ENCODE measurements at places on chromosomes 12 and 14.

GRCh38 chr14:69401841-69402240 lies 3.3 kb downstream of the SLC39A9 start:
- no peak for DNase-seq

- peak; percentile 99 for DNase-seq
Measured at GRCh38 chr12:114684098-114684869, at the start of gene TBX3. TSS of gene TBX3 (minus strand) at chr12:114684175. CDS start at chr12:114683200, 975 bp downstream.

GRCh38 chr12:124188561-124189405 lies 106.1 kb upstream of the RFLNA start:
- no peak for DNase-seq

DNA sequence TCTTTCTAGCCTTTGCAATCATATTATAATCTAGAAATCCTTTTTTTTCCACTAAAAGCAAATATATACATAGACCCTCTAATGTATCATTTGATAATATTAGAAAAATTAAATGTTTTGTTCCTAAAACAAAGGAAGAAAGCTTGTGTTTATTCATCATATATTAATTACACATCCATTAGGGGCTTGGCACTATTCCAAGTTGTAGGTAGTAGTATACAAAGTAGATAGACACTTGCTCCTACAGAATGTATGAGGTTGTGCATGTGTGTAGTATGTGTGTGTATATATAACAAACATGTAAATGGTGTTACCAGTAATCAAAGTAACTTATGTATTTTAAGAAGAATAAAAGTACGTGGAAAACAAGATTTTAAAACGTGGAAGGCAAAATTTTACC lies 15.0 kb upstream of the KCNMB4 start:
- no peak for DNase-seq

DNA sequence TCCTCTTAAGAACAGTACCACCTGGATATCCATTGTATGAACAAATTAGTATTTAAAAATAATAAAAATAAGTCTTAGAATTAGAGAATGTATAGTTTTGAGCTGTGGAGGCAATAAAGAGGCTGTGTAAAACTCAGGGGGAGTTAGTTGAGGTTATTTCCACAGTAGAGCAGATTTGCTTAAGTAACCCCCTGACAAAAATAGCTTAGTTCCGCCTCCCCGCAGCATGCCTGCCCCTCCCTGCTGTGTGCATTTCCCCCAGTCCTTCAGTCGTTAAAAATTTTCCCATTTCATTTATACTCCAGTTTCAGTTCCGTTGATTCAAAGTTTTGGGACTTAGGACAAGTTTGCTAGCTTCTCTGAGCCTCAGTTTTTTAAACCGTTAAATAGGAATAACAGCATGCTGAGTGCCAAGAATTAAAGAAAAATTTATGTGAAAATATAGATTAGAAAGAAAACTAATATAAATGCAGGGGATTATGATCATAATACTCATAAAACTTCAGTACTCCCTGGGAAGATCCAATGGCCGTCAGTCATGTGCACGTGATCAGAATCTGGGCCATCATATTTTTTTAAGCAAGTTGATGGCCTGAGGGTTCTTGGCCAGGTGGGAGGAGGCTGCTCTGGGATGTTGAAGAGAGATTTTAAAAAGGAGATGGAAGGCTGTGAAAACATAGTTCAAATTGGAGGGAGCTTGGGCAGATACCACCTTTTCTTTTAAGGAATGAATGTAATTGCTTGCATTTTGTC lies 14.5 kb upstream of the SLC38A2 start:
- no peak for DNase-seq

GRCh38 chr14:106038263-106038662 lies 511.9 kb downstream of the TMEM121 start:
- no peak for DNase-seq

DNA sequence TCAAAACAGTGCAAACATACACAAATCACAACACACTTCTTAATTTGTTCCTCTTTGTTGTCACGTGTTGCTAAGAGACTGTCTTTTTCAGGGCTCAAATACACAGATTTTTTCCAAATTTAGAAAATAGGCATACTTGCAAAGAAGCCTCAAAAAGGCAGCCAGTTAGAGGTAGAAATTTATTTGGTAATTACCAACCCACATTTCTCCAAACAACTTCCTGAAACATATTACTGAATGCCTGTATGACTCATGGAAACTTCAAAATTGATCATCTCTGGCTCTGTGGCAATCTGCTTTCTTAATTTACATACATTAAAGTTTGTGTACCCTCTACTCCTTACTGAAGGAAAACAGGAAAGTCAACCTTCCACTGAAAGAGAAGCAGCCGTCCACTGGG lies 36.4 kb downstream of the PPM1H start:
- no peak for DNase-seq

GRCh38 chr12:122079532-122080081 lies 1.1 kb downstream of the MLXIP start:
- DNase-seq: no peak

DNA sequence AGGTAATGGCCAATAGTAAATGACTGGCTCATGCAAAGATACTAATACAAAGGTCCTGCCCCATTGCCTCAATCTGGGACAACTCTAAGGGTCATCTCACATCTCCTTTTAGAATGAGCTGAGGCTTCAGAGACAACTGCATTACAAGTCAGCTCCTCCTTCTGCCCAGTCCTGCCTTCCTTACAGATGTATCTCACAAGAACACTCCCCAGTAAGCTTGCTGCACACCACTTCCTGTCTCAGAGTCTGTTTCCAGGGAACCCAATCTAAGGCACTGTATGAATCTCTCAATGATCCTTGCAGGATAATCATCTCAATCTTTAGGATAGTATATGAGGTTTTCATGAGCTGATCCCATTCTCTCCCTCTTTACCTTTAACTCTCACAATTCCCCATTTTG lies 57.8 kb upstream of the ZDHHC17 start:
- DNase-seq: no peak

GRCh38 chr14:42778984-42779383 lies 1172.3 kb downstream of the LRFN5 start:
- no peak for DNase-seq

DNA sequence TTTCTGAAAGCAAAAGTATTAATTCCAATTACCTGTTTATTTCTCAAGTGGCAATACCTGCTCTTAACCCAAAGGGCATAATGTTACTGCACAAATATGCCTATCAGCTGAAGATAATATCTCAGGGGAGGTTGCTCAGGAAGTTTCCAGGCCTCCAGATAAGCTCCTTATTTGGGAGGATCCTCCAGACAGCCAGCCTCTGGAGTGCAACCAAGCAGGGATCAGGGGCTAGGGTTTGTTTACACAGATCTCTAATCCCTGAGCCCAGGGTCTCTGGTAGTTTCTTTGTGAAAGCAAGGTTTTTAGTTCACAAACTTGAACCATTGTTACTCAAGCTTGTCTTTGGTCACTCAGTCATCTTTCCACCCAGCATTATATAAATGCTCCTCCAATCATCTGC lies 124.4 kb downstream of the SLC38A4 start:
- DNase-seq: peak; percentile 16

DNA sequence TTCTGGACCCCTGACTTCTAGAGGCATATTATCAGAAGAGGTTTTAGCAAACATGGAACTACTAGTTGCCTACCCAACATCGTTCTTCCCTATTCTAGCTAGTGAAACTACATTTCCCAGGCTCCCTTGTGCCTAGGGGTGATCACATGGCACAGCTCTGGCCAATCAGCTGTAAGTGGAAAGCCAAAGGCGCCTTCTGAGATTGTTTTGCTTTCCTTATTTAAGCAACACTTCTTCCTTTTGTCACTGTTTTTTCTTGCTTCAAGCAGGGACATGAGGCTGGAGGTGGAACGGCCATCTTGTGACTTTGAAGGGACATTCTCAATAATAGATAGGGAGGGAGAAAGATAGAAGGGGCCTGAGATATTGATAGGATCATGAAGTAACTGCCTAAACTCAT lies 136.7 kb downstream of the ZNF664 start:
- DNase-seq: peak; percentile 67

All from SK-N-DZ (cell line).